Caco-2 (cell line): ENCODE measurements at places on chromosomes 1 and 21. TPM values are rescaled to one million over a fixed set of nuclear protein-coding genes. Genes with fewer than 3 reads are reported as not detected.
A peak's percentile ranks its signal among the peaks of the same experiment; 100 is the strongest.

GRCh38 chr1:53470155-53470554 lies 11.0 kb downstream of the DMRTB1 start:
- no peak for DNase-seq

The SIPA1L2 gene
- total RNA-seq: 13.2 and 18.6 TPM in 2 replicates

GRCh38 chr1:113983391-113983790 lies 4.1 kb downstream of the OLFML3 start:
- no peak for DNase-seq

GRCh38 chr1:33180911-33181890 lies 642 bp downstream of the TRIM62 start:
- peak; percentile 61 for DNase-seq

DNA sequence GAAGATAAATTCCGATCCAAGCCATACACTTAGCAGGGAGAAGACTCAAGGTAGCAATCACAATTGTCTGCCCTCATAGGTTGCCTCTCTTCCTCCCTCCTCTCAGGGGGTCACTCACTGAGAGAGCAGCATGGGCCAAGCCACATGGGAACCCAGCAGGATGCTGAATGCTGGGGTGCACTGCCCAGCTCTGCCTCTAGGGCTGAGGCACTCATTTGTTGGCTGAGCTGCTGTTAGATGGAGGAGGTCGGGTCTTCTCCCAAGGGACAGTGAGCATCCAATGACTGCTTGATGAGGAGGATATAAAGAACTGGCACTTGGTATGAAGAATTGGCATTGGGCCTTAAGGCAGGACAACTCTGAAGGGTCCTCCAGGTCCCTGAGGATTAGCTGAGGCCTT lies 418.8 kb downstream of the SIPA1L2 start:
- no peak for DNase-seq

- DNase-seq: no peak
Measured at GRCh38 chr1:1541956-1542765, 1.7 kb upstream of the TMEM240 start.

GRCh38 chr1:231242516-231243198 lies 1.6 kb downstream of the GNPAT start:
- no peak for DNase-seq

GRCh38 chr1:110746644-110747259 lies 72.0 kb upstream of the KCNA3 start:
- DNase-seq: peak; percentile 58

DNA sequence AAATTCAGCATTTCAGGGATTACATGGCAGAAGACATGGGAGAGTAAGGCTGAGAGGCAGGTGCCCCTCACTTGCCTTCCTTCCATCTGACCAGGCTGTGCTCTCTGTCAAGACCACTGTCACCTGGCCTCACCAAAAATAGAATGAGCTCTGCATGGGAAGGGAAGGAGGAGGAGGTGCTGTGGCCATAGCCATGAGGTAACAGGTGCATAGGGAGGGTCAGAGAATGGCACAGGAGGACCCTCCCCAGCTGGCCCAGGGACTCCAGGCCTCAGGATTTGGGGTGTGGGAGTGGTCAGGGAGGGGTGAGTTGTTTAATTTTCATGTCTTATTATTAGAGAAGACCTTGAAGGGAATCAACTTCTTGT lies 192.3 kb downstream of the FCRL5 start:
- no peak for DNase-seq

GRCh38 chr1:157431751-157432150 lies 120.6 kb downstream of the FCRL5 start:
- DNase-seq: no peak

- DNase-seq: no peak
Measured at GRCh38 chr1:227604446-227604845, 41.1 kb downstream of the ZNF678 start.

GRCh38 chr1:15406614-15407559 lies 2.8 kb upstream of the EFHD2 start:
- DNase-seq: no peak

The S100A3 gene
- total RNA-seq: 0.61 and 0.84 TPM in 2 replicates

DNA sequence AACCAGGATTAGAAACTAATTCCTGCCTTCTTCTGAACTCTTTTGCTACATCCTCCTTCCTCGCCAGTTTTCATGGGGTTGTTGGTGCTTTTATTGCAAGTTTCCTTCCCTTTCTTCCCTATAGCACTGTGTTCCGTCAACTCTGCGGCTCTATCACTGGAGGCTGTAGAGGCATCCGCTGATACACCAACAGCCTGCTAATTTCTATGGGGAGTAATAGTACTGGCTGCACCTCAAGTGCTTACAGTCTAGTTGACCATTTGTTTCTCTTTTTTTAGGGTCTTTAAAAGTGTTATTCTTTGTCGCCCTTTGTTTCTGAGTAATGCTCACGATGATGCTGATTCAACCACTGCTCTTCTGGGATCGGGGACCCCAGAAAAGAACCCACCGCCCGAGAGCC lies 746 bp downstream of the MIS18A start:
- no peak for DNase-seq

DNA sequence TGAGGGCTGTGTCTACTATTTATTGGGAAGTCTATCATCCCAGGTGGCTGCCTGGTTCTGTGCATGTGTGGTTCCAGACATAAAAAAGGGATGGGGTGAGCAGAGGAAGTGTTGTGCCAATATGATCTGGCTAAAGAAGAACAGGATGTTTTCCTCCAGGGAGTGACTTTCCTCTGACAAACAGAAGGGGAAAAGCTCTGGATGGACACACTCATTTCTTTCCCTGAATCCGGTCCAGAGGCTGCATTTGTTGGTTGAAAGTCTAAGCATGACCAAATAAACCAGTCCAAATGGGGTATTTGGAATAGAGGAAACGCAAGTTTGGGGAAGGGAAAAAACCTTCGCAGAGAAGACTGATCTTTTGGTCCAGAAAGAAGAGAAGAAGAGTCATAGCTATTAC lies 12.7 kb downstream of the GREM2 start:
- no peak for DNase-seq

GRCh38 chr1:224542783-224543440 lies 73.2 kb upstream of the CNIH3 start:
- no peak for DNase-seq

The MROH9 gene
- total RNA-seq: not detected in 2 replicates

GRCh38 chr1:235726557-235726956 lies 77.0 kb upstream of the GNG4 start:
- DNase-seq: no peak

The TFAP2E gene
- total RNA-seq: 3.4 and 3.5 TPM in 2 replicates

DNA sequence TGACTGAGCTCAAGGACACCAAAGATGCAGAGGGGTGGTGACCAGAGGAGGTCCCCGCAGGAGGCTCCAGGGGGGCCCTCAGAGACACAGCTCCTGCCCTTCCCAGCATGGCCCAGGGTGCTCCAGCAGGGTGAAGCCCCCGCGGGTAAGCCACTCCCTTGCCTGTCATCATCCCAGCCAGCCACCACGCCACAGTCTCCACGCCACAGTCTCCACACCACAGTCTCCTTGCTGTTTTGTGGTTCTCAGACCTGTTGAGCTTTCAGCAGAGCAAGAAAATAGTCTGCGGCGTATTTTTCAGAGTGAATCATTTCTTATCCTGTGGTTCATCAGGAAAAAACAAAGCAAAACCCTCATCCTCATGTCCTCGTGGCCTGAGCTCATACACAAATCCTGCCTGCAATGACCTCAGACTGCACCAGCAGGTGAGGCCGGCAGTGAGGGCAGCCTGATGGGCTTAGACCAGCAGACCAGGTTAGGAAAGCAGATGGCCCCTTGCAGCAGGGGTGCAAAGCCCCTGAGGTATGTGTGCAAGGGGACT lies 25.7 kb upstream of the ABCG1 start:
- no peak for DNase-seq

GRCh38 chr1:231315887-231316286 lies 21.8 kb downstream of the EXOC8 start:
- peak; percentile 37 for DNase-seq

DNA sequence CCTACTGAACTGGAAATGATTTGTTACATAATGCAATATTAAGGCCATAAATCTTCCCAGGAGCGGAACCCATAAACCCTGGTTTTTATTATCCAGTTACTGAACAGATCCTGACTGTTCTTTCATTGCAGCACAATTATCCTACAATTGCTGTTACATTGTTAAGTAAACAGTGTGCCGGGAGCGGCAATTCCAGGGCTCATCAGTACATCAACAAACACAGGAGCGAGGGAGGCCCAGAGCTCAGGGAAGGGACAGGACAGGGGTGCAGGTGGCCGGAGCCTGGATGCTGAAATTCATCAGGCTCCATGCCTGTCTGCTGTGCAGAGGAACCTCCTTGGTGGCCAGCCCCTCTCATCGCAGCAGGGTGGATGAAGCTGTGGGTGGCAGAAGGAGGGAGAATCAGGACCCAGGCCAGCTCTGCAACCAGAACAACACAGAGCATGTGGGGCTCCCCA lies 544.7 kb downstream of the NPHP4 start:
- no peak for DNase-seq

DNA sequence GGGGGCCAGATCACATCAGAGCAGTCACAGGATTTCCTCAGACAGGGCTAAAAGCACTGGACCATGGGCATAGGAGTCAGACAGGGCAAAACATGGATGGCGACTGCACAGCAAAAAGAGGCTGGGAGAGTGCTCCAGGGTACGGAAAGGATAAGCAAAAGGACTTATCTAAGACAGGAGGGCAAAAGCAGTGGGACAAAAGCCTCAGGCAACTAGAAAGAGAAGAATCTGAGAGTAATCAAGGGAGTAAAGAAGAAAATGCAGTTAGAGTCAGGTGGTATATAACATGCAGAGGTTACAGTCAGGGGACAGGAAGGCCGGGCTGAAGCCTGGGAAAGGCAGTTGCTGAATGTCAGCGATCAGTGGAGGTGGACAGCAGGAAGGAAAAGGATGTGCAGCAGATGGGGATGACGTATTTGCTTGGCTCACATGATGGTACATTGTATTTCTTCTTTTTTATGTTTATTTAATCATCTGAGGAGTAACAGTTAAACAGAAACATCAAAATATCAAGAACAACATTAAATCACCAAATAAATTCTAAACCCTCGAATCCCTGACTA lies 63.1 kb upstream of the CNN3 start:
- no peak for DNase-seq

The GMEB1 gene
- 4.3 and 5.2 TPM in 2 replicates for total RNA-seq

GRCh38 chr1:67646145-67647035 lies 38.6 kb upstream of the GADD45A start:
- DNase-seq: peak; percentile 61

DNA sequence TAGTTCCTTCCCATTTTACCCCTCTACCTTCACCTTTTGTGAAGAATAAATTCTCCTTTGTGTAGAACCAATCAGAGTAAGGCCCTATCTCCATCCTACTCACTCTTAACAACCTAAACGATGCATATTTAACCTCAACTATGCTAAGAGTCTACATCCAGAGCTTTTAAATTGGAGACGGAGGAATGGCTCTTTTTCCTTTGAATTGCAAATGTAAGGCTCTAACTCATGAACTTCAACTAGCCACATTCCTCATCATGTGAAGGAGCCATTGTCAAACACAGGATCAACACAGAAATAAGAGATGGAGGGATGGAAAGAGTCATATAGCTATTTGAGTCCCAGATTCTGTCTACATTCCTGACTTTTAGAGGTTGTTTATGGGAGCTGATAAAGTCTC lies 18.2 kb downstream of the DEPDC1 start:
- no peak for DNase-seq

- no peak for DNase-seq
Measured at GRCh38 chr21:34936883-34937563, 112.1 kb downstream of the RUNX1 start.

GRCh38 chr1:64570267-64570855 lies 100.4 kb downstream of the CACHD1 start:
- no peak for DNase-seq

The ABCB10 gene
- total RNA-seq: 27.5 and 31.9 TPM in 2 replicates

DNA sequence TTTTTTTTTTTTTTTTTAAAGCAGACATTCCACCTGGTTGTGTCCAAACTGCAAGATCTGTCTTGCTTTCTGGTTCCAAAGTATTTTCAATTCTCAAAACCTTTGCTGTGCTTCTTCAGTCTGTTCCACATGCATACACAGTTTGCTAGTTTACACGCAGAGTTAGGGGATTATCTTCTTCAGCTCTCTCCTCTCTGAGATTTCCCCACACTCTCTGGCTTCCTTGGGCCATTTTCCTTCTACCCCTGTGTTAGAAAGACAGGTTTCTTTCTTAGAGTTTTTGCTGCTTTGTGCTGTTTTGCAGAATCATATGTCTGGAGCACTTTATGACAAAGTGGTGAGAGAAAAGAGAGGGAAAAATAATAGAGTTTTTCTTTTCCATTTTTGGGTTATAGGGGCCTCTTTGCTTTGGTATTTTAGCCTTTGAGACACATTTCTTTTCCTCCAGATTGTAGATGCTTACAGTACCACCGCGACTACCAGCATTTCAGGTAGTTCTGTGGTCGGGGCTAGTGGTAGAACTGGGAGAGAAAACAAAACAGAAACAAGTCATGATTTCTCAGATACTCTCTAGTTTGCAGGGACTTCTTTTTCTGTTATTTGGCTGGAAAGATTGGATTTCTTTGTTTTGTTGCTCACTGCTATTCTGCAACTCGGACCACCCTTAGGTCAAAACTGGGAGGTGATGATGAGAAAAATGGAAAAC lies 66.3 kb downstream of the RABGAP1L start:
- no peak for DNase-seq

The C1orf115 gene
- 26.5 and 33.9 TPM in 2 replicates for total RNA-seq

DNA sequence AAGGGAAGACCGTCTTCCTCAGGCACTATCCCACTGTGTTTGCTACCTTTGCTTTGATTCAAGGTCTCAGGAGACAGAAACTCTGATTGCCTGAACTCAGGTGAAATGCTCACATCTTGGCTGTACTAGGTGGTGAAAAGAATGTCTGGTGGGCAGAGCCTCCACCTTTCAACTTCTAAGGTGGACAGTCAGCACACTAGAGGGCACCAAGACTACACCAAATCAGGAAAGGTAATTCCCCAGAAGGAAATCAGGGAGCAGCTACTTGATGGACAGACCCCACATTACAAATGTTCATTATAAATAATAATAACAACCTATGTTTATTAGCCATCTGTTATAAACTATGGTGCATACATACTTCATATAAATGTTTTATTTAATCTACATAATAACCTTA lies 220.9 kb downstream of the ATG4C start:
- no peak for DNase-seq

The CDK18 gene
- 17.0 and 18.5 TPM in 2 replicates for total RNA-seq

The DIPK1A gene
- 2.3 and 3.0 TPM in 2 replicates for total RNA-seq

DNA sequence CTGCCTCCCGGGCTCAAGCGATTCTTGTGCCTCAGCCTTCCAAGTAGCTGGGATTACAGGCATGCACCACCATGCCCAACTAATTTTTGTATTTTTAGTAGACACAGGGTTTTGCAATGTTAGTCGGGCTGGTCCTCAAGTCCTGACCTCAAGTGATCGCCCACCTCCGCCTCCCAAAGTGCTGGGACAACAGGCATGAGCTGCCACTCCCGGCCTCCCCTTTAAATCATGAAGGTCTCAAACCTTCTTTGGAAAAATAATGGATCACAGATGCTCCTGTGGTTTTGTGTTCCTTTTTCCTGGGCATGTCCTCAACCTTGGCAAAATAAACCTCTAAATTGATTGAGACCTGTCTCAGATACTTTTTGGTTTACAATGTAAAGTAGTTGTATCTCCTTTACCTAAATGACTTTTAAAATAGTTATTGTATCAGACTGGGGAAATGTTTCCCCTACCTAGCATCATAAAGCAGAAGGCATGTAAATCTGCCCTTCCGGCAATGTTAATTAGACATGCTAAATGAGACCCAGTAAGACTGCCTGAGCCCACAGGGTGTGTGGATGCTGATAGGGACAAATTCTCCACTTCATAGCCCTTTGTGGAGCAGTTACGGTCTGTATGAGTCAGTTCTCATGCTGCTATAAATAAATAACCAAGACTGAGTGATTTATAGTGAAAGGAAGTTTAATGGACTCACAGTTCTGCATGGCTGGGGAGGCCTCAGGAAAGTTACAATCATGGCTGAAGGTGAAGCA lies 27.8 kb downstream of the CBR1 start:
- no peak for DNase-seq

The ESPN gene
- 14.9 and 16.3 TPM in 2 replicates for total RNA-seq
